ENCODE measurements at places on chromosomes 1 and 21.

GRCh38 chr1:84971957-84972356, 25.0 kb downstream of the MCOLN2 start:
- DNase-seq, result no peak

DNA sequence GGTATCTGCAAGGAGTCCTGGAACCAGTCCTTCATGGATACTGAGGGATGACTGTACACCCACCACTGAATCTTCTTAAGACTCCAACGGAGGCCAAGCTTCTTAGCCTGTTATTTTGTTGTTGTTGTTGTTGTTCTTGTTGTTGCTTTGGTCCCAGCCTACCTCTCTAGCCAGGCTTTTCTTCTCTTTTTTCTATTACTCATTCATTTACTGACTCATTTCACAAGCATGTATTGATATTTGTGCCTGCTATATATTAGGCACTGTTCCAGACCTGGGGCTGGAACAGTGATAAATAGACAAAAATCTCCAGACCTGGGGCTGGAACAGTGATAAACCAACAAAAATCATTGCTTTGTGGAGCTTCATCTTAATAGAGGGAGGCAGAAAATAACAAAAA, 20.4 kb downstream of the CENPF start:
- no peak for DNase-seq

GRCh38 chr1:19057784-19058475, 101.5 kb upstream of the IFFO2 start:
- no peak for DNase-seq

DNA sequence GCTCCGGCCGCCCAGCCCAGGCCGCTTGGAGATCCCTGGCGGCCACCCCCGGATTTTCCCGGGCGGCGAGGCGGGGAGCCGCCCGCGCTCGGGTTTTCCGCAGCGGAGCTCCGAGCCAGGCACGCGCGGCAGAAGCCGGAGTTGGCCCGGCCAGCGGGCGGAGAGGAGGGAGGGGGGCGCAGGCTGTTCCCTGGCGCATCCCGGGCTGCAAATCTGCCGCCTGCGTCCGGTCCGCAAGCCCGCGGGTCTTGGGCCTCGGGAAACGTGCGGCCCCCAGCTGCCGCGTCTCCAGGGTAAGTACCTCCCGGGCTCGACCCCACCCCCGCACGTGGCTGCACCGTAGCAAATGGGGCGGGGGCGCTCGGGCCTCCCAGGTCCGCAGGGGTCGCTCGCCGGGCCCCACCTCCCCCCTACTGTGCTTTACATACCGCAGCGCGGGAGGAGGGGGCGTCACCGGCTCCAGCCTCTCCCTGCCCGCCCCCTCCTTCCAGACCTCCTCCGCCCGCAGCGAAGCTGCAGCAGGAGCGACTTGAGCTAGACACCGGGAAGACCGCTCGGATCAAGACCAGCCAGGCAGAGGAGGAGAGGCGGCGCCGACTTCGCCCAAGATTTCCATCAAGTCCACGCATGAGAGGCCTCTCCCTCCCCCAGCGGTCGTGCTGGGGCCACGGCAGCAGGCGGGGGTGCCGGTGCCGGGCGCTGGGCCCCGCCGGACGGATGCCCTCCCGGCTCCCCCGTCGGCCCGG, 1.6 kb downstream of the TMEM200B start:
- no peak for DNase-seq

DNA sequence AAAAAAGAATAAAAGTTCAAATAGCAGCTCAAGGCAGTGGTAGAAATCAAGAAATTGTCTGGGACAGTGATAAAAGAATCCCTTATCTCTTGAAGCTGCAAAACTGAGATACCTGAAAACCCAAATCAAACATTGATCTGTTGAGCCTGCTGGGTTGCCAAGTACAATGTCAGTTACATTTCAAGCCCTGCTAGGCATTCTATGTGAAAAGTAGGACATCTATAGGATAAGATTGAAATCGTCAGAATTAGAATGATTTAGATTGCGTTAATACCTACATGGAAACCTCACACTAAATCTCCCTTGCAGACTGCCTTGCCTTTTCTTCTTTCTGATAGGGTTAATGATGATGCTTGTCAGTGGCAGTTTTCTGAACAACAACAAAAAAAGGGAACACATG, 1684.4 kb upstream of the B3GALT2 start:
- DNase-seq, result no peak

- DNase-seq, result no peak
These were observed 7.5 kb upstream of the CBR3 start for GRCh38 chr21:36127250-36127904.
